NCI-H524 treated with DMSO at 0.1 percent for 48 hours (cell line): ENCODE measurements at places on chromosomes 5 and 9.

DNA sequence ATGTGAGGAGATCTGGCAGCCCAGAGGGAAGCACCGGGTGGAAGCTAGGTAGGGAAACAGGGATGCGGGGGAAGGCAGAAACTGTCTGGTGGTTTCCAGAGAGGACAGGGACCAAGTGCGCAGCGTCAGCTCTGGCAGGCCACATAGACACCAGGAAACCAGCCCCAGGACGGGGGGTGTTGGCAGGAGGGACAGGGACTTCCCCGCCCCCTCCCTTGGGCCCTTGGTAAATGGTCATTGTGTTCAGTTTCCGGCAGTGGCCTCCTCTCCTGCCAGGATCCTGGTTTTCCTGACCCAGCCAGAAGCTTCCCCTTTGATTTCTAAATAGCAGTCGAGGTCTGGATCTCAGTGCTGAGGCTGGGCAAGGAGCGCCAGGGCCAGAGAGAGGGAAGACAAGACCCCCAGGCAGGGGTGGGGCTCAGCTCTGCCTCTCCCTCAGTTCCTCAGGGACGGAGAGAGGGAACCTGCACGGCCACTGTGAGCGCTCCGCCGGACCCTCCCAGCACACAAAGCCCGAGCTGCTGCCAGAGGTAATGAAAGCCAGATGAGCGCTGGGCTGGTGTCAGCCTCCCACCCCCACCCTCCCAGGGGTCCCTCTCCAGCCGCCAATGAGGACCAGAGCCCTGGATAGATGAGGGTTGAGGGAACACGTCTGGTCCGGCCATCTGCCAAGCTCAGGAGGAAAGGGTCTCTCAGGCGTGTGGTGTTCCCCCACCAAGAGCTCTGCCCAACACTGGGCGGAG lies 1.8 kb downstream of the RALGDS start:
- peak; percentile 91 for DNase-seq

DNA sequence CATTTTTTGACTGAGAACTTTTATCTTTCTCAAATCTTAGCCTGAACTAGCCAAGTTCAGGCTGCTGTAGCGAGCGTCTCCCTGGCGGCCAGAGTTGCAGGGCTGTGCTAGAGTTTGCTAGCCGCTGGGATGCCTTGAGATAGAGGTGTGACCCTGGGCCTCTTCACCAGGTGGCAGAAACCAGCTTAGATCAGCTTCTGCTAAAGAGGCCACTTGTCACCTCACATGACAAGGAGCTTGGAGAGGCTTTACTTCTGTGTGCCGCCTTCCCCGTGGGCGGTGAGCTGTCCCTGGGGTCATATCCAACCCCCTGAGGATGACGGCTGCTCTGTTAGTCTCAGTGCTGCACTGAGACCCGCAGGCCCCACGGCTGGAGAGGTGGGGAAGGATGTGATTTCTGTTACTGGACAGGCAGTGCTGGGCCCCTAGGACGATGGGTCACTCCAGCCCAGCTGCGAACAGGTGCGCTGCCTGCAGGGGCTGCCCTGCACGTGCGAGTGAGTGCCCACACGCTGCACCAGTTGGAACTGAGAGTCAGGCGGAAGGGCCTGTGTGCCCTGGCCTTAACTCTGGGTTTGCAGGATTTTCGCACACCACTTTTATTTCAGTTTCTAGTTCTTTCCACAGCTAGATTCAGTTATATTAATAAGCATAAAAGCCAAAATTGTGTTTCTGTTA lies 63.8 kb downstream of the EHMT1 start:
- peak; percentile 79 for DNase-seq

DNA sequence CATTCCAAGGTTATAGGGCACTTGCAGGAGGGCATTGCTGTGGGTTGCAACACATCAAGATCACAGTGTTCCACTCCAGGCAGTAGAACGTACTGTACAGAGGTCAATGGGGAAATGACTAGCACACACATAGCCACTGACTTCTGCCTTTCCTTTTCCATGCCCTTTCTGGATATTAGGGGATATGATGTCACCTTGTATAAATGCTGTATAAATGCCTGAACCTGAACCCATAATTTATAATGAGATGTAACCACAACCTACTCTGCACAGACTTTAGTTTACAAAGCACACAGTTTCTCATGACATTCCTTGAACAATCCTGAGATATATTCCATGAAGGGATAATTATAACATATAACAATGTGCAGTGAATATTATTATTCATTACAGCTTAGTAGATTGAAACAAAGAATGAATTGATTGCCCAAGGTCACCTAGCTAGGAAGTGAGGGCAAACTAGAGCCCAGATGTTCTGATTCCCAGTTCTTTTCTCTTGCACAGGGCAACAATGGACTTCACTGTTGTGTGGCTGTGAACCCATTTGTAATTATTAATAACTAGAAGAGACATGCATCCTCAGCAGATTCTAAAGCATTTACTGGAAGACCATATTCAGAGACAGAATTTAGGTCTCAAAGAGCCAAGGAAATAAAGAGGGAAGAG lies 5.6 kb upstream of the ABLIM3 start:
- DNase-seq: no peak

DNA sequence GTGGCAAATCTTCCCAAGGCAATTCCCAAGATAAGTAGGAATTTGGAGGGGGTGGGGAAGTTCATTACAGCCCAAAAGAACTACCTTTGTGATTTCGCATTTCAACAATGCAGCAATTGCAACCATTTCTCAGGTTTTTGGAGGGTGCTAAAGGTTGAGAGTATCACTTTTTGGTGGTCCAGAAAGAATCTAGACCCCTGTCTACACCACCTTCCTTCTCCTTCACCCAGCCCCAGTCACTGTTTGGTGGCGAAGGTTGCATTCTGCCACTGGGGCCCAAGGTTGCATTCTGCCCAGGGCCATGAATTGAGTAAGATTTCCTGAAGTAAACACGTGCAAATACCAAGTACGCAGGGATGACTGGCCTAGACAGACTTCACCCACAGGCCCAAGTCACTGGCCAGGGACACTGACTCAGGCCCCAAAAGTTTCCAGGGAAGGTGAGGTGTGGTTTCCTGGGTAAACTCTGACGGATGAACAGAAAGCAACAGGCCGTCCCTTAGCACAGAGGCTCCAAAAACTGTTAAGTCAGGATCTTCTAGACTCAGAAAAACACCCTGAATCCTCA lies 5.7 kb downstream of the PDE6A start:
- DNase-seq: no peak

GRCh38 chr5:144864118-144864517 lies 693.4 kb downstream of the KCTD16 start:
- no peak for DNase-seq

DNA sequence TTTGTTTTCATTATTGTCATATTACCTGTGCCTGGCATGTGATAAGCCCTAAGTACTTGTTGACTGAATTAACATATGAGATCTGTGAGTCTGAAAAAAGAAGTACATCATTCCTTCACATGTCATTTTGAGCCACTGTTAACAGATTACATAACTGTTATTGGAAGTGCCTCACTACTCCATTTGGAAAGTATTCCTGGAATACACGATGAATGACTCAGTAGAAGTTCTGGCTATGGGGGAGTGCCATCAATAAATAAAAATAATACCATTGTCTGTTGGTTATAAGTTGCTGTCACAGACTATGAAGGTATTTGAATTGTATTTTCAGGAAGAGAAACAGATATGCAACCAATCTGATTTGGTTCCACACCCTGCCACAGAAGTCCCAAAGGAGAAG lies 12.9 kb downstream of the NIPSNAP3B start:
- no peak for DNase-seq

DNA sequence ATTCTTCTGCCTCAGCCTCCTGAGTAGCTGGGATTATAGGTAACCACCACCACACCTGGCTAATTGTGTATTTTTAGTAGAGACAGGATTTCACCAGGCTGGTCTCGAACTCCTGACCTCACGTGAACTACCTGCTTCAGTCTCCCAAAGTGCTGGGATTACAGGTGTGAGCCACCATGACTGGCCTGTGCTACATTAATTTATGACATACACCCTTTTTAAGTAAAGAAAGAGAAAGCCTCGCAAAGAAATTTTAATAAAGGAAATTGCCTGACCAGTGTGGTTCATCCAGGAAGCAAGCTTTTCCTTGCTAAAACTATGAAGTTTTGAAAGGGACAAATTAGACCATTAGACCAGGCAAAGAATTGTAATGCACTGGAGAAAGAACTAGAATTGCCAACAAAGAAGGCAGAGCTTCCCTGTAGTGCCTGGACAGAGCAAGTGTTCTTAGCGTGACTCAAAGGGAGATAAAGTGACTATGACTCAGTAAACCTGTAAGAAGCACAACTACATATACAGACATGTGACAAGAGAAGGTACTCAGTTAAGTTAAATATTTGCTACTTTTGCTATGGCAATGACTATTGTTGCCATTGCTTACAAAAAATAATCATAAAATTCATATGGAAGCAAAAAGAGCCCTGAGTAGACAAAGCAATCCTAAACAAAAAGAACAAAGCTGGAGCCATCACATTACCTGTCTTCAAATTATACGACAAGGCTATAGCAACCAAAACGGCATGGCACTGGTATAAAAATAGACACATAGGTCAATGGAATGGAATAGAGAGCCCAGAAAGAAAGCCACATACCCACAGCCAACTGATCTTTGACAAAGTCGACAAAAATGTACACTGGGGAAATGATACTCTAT lies 54.6 kb downstream of the FYB1 start:
- DNase-seq: no peak

GRCh38 chr9:7095058-7095457 lies 337.3 kb downstream of the KDM4C start:
- no peak for DNase-seq

GRCh38 chr5:121746763-121747162 lies 104.9 kb upstream of the FTMT start:
- DNase-seq: no peak

- DNase-seq: no peak
Observed at GRCh38 chr5:159189310-159189709, 20.0 kb downstream of the RNF145 start.

GRCh38 chr5:127602896-127603844 lies 45.7 kb upstream of the CTXN3 start:
- DNase-seq: no peak

- DNase-seq: no peak
Observed at GRCh38 chr9:136667214-136667939, 4.7 kb downstream of the EGFL7 start.

DNA sequence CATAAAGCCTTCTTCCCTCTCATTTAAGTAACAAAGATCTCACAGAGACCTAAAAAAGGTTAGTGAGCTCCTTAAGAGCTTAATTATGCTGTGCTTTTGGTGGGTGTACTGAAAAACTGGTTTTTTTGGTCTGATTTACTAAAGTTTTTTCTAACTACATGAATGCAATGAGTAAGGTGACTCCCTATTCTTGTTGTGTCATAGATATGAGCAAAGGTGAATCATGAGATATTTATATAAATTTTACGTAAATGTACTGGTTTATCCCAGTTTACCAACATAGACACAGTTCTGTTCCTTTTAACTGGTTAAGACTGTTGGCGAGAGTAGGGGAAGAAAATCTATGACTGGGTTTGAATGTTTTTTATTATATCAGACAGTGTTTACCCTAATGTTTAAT lies 250.5 kb downstream of the NR2F1-AS1 start:
- DNase-seq: no peak
